Mammary epithelial cell (primary cell): ENCODE measurements at places on chromosomes 11 and 22.

DNA sequence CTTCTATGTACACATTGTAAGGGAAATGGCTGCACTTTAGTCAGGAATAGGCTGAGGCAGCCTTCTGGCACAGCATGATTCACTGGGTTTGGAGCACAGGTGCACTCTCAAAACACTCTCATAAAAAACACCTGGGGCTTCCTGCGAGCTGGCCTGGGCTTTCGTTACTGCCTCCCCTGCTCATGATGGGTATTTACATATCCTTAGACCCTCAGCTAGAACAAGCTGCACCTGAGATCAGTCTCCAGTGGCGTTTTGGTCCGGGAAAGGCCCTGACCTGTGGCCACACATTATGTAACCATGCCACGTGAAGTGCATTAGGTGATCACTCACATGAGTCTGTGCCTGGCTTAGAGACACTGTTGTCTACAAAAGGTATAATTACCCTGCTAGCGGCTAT, 321.7 kb downstream of the TMEM135 start:
- DNase-seq: no peak

- no peak for DNase-seq
Observed at GRCh38 chr22:38401336-38402084, 53.5 kb downstream of the KCNJ4 start.

GRCh38 chr11:119734788-119735187, 5.8 kb upstream of the NECTIN1 start:
- no peak for DNase-seq

DNA sequence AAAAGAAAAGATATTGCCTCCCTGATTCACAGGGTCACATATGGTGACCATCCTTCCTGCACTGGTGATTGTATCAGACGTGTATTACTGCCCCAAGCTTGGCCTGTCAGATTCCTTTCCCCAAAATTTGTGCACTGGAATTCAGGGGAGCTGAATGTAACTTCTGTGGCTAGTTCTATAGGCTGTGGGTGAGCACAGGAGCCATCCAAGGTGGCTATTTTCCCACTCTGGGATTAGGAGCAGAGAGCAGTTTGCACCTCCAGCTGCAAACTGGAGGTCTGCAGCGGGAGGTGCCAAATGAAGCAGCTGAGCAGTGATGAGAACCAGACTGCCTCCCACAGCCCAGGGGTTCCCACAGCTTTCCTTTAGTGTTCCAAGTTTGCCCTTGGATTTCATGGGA, 124.2 kb upstream of the PITPNB start:
- no peak for DNase-seq

DNA sequence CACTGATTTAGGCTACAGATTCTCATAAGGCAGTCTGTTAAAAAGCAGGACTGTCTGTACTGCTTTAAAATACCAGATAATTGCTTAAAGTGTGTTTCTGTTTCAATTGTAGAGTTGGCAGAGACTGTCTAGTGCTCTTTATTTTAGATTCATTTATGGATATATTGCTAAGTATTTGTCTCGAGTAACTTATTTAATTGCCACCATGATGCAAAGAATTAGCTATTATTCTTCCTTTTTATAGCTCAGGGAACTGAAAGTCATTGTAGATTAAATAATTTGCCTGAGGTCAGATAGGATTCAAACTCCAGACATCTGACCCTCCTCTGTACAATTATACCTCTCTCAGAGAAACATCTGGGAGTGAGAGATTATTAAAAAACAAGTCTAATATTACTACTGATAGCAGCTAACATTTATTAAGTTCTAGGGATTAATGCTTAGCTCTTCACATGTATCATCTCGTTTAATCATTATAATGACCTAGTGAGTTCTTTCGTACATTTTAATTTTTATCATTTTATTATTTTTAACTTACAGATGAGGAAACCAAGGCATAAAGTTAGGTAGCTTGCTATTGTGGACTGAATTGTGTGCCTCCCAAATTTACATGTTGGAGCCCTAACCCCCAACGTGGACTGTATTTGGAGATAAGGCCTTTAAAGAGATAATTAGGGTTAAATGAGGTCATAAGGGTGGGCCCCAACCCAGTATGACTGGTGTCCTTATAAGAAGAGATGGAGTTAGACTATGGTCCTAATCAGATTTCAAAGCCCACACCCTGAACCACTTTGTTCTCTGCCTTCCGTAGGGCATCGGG, 19.7 kb upstream of the RAG2 start:
- no peak for DNase-seq

DNA sequence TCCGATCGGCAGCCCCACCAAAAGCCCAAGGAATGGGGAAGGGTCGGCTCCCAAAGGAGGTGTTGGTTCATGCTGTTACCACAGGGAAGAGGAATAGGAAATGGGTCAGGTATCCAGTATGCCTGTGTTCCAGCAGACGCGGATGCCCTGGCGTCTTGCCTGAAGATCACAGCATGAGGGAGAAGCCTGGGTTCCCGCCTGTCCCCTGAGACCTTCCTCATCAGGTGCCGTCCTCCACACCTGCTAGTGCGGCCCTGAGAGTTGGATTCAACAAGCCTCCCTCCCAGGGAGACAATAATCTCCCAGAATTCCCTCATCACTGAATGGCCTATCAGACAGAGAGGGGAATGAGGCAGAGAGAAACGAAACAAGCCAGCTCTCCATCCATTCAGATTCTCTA, 92.2 kb downstream of the SPATA19 start:
- DNase-seq: no peak

DNA sequence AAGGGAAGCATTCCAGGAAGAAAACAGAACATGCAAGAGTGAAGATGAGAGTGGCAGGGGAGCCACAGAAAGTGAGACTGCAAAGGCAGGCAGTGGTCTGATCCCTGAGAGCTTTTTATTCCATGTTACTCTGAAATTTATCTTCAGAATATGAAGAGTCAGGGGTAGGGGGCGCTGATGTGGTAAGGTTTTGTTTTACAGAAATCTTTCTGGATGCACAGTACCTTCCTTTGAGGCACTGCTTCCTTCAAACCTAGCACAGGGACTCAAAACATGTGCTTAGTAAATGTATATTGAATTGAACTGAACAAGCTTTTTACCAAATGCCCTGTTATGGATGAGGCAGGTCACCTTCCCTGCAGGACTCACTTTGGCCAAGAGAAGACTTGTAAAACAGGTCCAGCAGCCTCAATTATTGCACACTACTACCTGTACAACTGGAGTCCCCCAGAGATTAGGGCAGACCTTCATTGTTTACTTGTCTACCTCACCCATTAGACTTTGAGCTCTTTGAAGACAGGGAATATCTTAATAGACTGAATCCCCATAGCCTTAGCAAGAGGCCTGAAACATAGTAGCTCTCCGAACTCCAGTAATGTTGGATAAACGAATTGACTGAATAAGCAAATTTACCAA, 2.2 kb downstream of the PAK1 start:
- DNase-seq: peak; percentile 42

- no peak for DNase-seq
Observed at GRCh38 chr11:17098658-17099057, 21.2 kb upstream of the RPS13 start.
